Fibroblast of skin of abdomen (primary cell): ENCODE measurements at places on chromosomes 6 and 20.
A peak's percentile ranks its signal among the peaks of the same experiment; 100 is the strongest.

- peak; percentile 57 for DNase-seq
These were observed 3.5 kb upstream of the EFHC1 start for GRCh38 chr6:52416629-52417151.

- no peak for DNase-seq
These were observed 18.9 kb downstream of the GSTA4 start for GRCh38 chr6:52976149-52976548.

DNA sequence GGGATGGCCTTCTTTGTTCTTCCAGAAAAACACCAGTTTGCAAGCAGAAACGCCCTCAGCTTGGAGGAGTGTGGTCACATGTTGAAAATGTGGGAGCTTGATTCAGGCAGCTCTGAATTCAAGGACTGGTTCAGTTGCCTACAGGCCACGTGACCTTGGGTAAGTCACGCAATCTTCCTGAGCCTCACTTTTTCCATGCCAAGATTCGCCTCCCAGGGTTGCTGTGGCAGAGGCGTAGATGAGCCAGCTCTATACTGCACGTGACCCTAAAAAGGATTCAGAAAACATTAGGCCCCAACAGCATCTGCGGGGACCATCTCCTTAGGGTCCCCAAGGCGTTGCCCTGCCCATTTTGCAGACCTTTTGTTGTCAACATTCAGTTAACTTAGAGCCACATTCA is 112.0 kb upstream of the SNX9 start:
- DNase-seq, result no peak

DNA sequence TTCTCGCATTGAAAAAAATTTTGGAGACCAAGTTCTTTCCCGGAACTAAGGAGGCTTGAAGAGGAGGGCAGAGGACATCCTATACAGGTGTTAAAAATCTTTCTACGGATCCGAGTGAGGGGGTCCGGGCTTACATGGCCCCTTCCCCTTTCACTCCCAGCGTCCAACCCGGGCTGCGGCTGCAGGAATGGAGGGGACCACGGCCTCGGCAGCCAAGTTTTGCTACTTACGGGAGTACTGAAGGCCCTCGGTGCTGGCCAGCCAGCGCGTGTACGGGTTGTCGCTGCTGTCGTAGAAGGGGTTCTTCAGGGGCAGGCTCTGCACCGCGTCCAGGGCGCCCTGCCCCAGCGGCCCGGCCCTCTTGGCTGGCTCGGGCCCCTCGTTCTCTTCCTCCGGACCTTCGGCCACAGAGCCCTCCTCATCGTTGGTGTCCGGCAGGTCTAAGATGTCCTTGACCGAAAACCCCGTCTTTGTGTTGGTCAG is 642 bp downstream of the NKX2-2 start:
- no peak for DNase-seq

- DNase-seq, result no peak
These were observed 48.3 kb upstream of the EEF1A1 start for GRCh38 chr6:73569121-73569520.

DNA sequence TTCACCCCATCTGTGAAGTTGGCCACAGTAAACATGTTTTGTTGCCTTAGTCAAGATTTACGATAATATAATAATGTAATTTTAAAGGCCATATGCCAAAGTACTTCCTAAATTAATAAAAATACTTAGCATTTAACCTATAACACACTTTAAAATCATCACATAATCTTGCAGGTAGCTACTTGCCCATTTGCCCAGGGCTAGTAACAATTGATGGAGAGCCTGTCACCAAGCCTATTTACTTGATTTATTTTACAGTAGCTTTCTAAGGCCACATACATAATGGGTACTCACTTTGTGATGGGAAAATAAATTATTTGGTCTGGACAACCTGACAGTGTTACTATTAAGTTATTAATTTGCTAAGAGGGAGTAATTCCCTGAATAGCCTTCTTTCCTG is 14.5 kb downstream of the BTBD9 start:
- DNase-seq, result no peak

DNA sequence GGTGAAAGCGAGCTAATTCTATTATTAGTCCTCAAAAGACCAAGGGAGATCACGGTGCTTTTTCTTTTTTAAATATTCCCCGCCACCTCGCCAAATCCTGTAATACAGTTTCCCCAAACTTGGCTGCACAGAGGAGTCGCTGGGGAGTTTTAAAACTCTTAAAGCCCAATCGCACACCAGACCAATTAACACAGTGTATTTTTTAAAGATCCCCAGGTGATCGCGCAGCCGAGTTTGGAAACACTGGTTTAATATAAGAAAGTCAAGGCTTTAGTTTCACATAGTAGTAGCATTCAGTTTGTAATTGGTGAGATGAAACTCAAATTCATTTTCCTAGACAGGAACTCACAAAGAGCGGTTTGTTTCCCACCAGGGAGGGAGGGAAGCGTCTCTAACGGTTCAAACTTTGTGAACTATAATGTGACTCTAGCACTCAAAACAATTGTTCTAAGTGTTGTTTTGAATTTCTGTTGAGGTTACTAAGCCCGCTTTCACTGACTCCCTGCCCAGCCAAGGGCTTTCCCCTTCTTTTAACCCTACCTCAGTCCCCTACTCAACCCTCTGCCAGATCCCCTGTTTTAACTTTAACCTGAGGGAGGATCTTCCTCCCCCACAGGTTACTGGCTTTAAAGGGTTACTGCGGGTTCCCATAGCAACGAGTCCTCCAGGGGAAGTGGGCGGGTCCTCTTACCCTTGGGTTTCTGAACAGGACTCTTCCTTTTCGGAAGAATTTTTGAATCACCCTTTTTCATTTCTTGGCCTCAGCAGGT is 25.7 kb upstream of the BTBD3 start:
- peak; percentile 67 for DNase-seq

DNA sequence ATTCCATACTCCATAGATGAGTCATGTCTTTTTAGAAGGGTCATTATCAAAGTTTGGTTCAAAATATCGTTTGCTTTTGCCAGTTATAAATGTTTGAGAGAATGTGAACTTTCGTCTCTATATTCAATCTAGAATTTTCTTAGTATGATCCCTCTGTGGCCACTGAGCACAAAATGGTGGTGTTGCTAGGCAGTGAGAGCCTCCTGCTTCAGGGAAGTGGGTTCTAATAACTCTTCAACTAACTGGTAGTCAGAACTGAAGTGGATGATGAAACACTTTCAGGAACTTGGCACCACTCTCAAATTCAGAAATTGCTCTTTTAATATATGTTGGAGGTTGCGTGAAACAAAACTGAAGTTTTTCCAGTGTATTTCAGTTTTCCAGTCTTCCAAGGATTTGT is 125.0 kb upstream of the DOK5 start:
- peak; percentile 22 for DNase-seq

DNA sequence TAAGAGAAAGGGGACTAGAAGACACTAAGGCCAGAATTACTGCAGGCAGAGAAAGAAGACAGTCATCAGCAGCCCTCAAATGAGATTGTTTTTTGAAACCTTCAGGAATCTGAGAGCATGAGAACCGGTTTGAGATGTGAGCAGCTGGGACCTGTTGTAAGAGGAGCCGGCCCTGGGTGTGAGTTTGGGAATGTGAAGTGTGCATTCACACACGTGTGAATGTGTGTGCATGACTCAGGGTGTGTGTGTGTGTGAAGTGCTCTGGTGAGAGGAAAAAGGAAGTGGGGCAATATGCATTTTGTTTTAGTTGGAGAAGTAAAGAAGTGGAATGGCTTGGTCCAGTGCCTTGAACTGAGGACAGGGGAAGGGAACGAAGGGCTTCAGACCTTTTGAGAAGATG is 4.3 kb downstream of the SCUBE3 start:
- peak; percentile 62 for DNase-seq

DNA sequence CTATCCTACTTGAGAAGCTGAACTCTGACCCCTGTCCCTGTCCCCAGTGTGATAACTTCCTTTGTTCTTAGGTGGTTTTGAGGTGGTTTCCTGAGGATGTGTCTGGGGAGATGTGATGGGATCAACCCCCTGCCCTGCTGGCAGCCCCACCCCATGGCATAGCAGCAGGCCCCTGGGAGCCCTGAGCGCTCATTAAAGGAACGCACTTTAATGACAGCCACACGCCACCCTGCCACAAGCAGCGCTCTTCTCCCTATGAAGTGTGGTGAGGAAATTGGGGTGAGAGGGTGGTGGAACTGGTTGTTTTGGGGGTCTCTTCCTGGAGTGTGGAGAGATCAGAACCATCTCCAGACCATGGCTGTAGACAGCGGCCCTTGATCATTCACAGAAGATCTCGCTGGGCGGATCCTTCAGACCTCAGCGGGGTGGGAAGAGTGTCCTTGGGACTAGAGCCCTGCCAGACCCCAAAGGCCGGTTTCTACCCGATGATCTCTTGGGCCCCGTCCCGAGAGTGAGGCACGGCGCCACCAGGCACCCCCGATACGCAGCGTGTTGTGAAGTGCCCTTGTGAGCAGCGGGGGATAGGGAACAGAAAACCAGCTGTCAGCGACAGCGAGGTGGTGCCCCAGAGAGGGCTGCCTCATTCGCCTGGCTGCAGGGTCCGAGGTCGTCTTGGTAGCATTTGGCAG is 45.4 kb downstream of the SYNJ2 start:
- no peak for DNase-seq

DNA sequence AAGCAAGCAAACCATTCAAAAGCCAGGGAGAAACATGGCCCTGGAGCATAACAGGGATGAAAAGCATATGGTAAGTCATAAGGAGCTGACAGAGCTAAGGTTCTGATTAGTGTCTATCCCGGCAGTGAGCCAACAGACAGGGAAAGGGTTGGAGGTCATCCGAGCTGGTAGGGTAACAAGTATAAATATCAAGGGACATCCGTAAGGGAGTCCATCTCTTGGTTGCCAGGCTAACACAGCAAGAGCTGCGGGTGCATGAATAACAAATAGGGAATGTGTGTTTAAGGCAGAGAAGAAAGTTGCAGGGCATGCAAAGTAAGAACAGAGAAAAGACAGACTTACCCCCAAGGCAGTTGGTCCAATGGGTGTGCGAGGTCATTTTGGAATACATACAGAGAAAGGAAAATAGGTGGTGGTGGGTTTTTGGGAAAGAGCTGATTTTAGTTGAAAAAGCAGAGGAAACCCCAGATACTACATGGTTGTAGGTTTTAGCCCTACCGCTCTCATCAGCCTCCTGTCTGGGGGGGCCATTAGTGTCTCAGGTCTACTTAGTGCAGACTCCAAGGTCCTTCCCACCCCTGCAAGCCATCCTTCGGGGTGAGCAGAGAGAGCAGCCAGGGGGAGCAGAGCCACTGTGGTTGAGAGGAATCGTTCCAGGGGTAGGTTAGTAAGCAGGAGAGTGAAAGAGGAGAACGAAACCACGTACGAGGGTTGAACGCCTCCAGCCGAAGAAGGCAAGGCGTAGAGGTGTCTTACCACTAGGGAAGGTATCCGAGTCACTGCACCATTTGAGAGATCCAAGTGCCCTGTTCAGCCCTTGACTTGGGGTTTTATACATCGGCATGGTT is at the start of gene ERVFRD-1:
TSS of gene ERVFRD-1 (minus strand) at position 805 of the 848 bp plus-strand sequence. CDS start 6,415 bp downstream, outside the sequence.
- no peak for DNase-seq
